C1 segment of cervical spinal cord (tissue), 14 donors: ENCODE measurements at places on chromosomes 6 and 20.

GRCh38 chr6:53728570-53729194 is 63.1 kb upstream of the KLHL31 start:
- DNase-seq = peak; percentile 51

- DNase-seq = no peak
Measured at GRCh38 chr6:118714756-118715155, 63.4 kb upstream of the CEP85L start.

DNA sequence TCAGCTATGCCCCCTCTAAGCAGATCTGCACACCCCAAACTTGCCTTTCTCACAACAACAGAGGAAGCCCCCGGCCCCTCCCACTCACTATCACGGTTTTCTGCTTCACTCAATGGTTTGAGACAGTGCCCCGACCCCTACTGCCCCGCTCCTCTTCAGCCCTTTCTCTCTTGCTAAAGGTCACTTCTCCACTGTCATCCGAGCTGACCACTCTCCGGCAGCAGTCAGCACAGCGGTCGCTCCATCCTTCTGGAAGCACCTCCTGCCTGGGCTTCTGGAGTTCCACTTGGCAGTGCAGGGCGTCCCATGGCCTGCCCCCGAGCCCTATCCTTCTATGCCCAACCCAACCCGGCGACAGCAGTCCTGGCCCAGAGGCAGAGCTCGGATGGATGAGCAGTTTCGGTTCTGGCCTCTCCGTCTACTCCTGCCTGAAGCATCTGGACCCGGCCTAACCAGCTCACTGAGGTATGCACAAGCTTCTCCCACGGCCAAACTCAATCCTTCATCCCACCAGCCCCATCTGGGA is 4.1 kb downstream of the CTSZ start:
- no peak for DNase-seq

- no peak for DNase-seq
Measured at GRCh38 chr6:105753620-105754211, 332.4 kb upstream of the PRDM1 start.

GRCh38 chr6:93235775-93236174 is 183.6 kb downstream of the EPHA7 start:
- DNase-seq = no peak

- no peak for DNase-seq
Measured at GRCh38 chr6:63114610-63115211, 96.6 kb upstream of the FKBP1C start.

DNA sequence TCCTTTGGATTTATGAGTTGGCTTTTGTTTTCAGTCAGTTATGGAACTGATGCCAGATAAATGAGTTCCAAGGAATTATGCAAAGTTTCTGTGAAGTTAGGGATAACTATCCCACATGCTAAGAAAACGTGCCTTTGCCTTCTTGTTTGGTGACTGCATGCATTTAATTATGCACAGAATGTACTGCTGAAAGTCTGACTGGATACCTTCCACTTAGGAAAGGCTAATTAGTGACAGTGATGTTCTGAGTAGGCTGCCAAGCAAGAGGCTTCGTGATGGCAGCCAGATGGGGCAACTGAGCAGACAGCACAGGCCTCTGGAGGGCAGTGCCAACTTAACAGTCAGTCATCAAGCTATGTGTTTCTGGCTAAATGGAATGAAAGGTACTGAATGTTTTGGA is 289.9 kb downstream of the CD109 start:
- no peak for DNase-seq

DNA sequence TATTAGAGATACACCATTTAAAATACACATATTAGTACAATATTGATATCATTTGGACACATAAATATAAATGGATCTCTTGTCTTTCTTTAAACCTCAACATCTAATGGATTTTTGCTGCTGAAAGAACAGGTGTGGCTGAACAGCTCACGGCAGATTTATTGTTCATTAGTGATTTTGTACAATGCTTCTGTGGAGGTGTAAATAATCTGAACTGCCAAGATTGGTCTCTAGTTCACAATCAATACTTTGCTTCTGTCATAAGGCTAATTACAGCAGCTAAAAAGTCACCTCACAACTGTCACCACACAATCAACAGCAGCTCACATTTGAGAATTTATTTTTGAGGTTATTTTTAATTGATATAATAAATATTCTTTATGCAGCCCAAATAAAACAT is 162.0 kb upstream of the SIM1 start:
- DNase-seq = no peak

DNA sequence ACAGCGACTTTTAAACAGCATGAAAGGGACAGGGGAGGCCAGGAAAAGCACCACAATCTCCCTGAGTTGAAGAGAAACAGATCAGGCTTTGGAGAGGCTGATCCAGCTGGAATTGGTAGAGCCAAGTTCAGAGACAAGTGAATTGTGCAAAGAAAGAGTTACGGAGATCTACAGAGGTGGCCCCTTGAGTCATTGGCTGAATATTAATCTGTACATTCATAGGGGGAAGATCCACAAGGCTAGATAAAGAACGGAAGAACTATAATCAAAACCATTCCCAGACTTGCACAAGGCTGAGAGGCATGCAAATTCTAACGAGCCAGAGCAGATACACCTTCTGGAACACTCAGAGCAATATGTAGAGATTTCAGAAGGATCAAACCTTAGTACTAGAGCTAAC is 14.2 kb upstream of the FOXQ1 start:
- DNase-seq = no peak

GRCh38 chr6:3009930-3010329 is 10.2 kb downstream of the NQO2 start:
- DNase-seq = no peak

DNA sequence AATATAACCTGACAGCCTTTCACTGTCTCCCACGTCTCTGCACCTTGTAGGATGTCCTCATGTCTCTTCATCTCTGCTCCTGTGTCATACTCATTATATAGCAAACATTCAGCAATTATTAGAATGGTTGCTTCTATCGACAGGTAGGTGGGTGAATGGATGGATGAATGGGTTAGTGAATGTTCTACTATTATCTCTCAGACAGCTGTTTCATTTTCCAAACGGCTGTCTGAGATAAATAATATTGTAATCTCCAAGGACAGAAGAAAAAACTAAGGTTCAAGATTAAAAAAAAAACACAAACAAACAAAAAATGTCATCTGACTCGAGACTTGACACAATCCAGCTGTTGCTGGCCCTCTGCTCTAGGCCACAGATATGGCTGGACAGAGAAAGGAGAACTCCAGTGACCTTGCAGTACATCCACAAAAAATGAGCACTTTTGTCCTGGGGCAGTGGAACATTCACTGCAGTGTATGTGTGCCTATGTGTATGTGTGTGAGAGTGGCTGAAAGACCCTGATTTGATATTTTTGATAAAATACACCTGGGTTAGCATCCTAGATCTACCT is 2.1 kb downstream of the HNF4A start:
- DNase-seq = no peak

DNA sequence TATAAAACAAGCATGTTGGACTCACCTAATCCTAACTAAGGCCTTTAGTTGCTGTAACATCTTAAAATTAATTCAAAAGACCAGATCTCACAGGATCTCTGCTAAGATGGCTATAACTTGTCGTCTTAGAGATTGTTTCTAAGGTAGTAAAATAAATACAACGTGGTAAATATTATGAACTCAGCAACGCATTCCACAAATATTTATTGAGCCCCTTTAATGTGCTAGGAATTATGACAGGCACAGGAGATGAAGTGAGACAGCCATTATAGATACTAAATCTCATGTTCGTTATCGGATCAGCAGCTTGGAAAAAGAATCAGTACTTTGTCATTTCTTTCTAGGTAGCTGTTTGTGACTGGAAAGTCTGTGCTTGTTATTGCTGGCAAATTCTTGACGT is 20.9 kb upstream of the MCM3 start:
- DNase-seq = no peak

GRCh38 chr20:44988631-44989171 is 22.4 kb downstream of the STK4 start:
- DNase-seq = no peak

GRCh38 chr20:1994627-1995026 is 769 bp upstream of the PDYN start:
- no peak for DNase-seq
